ENCODE measurements at places on chromosomes 1 and 21.

- DNase-seq, result no peak
These were observed 7.0 kb upstream of the TNFRSF1B start for GRCh38 chr1:12159816-12160215.

DNA sequence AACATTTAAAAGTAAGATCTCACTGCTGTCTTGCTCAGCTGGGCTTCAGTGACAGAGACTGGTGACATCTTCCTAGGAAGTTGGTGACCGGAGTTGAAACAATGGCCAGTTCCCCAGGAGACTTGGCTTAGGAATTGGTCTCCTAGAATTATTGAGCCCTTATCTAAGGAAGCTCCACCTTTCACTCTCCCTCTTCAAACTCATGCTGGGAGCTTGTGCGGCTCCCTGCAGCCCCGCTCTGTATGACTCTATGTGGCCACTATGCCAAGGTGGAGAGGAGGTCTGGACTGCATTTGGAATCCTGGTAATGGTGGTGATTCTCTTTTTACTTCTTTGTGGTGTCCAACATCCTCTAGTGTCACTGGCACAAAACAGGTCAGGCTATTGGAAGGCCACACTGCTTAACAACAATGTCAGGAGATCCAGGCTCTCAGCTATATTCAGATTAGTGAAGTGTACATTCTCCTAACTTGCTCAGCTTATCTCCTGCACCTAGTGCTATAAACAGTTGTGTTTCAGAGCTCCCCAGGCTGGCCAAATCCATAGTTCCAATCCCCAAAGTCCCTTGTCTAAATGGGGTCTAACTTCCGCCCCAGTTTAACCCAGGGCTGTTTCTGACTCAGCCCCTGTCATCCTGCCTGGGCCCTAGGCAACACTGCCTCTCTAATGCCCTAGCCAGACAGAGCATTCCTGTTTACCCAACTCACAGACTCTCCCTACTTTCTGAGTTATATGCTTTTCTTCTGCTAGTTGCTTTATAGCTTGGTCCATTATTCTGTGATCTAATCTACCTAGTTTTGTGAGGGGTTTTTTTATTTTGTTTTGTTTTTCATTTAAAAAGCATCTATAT, 18.3 kb downstream of the ATP2B4 start:
- DNase-seq, result no peak

GRCh38 chr1:106675558-106675957, 380.9 kb upstream of the PRMT6 start:
- no peak for DNase-seq

DNA sequence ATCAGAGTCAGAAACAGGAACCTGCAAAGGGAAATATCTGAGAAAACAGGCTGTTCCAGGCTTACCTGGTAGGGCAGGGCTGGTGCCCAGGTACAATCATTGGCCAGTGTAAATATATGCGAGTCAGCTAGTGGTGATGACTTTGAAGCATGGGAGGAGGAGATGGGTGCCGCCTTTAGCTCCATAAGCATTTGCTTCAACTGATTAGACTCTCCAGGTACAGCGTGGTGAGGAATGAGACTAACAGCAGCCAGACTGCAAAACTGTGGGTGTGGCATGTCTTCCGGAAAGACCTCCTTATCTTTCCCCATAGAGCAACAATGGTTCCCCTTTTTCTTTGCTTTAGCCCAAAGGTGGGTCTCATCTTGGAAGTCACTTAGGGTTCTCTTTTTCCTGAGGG, 137.2 kb downstream of the LRIG2 start:
- DNase-seq, result no peak

DNA sequence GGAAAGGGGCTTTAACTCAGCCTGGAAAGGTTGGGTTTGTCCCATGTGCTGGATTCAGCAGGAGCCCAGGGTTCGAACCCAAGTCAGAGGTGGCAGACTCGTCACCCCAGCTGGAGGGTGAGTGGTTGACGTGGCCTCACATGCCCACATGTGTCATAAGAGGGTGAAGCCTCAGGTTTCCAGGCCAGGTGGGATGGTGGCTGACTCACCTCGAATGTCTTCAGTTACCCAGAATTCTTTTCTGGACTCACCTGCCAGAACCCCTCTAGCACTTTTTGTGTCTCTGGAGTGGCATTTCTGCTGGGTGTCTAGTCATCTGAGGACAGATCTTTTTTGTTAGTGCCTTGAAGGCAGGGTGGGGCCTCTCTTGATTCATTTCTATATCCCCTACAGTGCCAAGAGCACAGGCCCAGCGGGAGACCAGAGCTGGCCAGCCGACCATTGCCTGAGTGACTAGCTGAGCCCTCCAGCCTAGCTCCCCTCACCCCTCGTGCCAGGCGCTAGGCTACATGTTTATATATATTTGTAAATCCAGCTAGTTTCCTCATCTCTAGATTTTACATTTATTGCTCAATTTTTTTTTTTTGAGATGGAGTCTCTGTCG, 28.1 kb downstream of the IL6R start:
- DNase-seq, result no peak

GRCh38 chr1:220225957-220226356, 46.3 kb downstream of the RAB3GAP2 start:
- no peak for DNase-seq

- DNase-seq, result no peak
These were observed 8.7 kb upstream of the ZNF691 start for GRCh38 chr1:42837709-42838108.

- DNase-seq, result no peak
These were observed 9.5 kb downstream of the CD5L start for GRCh38 chr1:157831968-157832626.

DNA sequence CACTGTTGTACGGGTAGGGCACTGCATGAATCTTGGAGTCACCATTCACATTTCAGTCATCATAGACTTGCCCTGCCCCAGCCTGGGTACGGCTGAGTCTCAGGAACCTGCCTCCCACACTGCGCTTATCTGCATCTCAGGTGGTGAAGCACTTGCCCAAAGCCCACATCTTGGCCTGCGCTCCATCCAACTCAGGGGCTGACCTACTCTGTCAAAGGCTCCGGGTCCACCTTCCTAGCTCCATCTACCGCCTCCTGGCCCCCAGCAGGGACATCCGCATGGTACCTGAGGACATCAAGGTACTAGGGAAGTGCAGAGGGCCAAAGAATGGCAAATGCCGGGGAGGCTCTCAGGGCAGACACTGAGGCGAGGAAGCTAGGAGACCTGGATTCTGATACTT, 11.7 kb downstream of the RHOC start:
- DNase-seq, result no peak

- DNase-seq, result no peak
These were observed 353.9 kb upstream of the C1orf174 start for GRCh38 chr1:4253935-4254334.

- DNase-seq, result no peak
These were observed 2.8 kb upstream of the USP1 start for GRCh38 chr1:62433861-62434617.

DNA sequence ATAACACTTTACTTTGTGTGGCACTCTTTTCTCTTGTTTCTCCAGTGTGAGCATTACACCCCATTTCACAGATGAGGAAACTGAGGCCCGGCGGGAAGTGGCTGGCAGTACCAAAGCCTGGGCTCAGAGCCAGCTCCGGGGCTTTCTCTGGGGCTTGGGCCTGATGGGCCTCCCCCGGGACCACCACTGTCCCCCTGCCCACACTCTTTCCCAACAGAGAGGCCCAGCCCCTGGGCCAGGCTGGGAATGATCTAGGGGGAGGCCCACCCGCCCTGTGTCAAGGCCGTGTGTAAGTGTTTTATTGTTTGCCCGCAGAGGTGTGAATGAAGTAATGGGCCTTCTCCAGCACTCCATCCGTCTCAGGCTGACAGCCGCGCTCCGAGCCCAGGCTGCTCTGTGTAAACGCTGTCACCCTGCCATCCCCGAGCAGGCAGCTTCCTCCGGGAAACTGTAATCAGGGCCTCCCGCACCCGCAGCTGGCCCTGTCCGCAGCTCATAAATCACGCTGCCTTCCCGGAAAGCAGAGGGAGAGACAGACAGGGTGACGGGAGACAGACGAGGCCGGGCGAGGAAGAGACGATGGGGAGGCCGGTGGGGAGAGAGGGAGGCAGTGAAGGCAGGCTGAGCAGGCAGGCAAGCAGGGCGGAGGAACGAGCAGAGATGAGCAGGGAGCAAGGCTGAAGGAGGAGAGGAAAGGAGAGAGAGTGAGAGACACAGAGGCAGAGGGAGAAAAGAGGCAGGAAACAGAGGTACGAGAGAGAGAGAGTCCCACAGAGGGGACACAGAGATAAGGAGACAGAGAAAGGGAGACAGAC, 109.7 kb upstream of the ZBTB40 start:
- DNase-seq, result no peak

GRCh38 chr1:170959385-170959784, 24.1 kb downstream of the MROH9 start:
- no peak for DNase-seq

DNA sequence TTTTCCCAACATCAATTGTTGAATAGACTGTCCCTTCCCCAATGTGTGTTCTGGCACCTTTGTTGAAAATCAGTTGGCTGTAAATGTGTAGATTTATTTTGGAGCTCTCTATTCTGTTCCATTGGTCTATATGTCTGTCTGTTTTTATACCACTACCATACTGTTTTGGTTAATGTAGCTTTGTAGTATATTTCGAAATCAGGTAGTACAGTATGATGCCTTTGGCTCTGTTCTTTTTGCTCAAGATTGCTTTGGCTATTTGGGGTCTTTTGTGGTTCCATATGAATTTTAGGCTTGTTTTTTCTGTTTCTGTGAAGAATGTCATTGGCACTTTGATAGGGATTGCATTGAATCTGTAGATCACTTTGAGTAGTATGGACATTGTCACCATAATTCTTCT, 8.1 kb downstream of the ACOT11 start:
- no peak for DNase-seq

- no peak for DNase-seq
These were observed 18.2 kb downstream of the CNTN2 start for GRCh38 chr1:205061227-205061626.

GRCh38 chr1:191528275-191528674, 630.0 kb upstream of the RGS18 start:
- no peak for DNase-seq

DNA sequence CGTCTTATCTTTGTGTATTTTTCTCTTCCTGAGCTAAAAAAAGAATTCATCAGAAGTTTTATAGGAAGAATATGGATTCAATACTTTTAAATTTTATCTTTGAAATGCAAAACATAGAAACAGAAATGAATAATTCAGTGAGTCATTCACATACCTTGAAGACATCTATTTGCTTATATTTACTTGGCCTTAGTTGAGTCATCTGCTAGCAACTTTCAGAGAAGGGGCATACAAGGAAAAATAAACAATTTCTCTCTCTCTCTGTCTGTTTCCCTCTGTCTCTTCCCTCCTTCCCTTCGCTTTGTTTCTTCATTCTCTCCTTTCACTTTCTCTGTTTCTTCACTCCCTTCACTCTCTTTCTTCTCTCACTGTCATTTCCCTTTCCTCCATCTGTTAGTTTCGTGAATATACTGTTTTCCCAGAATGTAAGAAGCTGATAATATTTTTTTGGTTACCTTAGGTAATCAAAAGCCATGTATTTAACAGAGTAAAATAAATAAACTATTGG, 477.2 kb downstream of the BRINP3 start:
- DNase-seq, result no peak

DNA sequence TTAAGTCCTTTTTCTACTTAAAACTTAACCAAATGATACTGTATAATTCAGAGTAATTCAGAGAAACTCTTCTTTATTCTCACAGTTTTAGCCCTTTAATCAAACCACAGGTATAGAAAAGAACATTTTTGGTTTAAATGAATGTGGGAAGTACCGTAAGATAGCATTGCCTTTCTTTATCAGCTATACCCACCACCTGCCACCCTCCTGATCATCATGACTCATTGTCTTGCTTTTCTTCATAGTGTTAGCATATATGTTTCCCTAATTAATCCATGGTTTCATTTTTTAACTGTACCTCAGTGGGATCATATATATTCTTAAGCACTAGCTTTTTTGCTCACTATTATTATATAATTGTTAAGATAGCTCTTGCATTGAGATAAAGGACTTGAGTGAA, 27.5 kb upstream of the ANGPTL1 start:
- DNase-seq, result no peak

DNA sequence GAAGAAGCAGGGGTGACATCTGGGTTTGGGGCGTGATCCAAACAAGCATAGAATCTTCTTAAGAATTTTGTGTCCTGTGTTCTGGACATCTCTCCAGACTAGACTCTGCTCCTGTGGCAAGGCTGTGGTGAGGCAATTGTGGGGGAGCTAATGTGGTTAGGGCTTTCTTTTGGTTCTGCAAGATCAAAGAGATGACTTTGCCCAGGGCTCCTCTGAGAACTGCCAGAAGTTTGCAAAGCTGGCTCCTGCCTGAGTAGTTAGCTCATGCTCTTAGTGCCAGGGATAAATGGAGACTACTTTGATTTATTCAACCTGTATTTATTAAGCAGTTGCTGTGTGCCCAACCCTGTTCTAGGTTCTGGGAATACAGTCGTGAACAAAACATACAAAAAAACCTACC, 34.0 kb upstream of the CRNN start:
- DNase-seq, result no peak

GRCh38 chr1:205813755-205814058, 709 bp upstream of the SLC41A1 start:
- DNase-seq, result no peak

DNA sequence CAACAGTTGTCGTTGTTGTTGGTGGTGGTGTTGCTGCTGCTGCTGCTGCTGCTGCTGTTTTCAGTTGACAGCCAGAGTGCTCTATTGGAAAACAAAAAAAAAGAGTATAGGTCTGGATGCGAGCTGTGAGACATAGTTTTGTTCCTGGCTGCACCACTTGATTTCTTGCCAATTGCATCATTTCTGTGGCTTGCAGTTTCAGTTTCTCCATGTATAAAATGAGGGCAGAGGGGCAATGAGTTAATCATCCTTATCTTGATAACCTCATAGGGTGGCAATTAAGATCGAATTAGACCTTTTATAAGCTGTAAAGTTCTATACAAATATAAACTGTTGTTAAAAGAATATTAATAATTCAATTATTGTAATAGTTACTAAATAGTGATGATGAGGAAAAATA, 156.7 kb downstream of the DMRTA2 start:
- no peak for DNase-seq

DNA sequence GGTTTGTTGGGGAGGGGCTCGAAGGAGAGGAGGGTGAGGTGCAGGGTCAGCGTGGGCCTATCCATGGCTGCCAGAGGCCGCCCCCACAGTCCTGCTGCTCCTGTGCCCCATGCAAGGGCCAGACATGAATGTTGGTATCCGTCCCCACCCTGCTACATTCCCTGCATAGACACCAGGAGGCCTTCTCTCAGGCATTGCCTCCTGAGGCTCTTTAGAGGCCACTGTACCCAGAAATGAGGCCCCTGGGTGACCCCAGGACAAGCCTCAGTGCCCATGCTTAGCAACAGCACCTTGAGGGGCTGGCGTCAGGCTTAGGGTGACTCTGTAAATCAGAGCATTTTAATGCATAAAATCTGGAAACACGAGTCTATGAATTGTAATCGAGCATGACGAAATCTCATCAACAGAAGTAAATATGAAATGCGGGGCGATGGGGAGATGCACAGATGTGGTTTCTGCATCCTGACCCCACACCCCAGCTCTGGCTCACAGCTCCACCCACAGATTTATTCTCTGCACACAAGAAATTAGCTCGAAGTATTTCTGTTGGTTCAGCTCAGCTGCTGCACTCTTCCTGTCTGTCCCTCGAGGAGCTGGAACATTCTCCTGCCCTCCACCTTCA, 124.0 kb upstream of the CSF3R start:
- DNase-seq, result no peak
